DMS53 (cell line): ENCODE measurements at places on chromosomes 16 and 17.

DNA sequence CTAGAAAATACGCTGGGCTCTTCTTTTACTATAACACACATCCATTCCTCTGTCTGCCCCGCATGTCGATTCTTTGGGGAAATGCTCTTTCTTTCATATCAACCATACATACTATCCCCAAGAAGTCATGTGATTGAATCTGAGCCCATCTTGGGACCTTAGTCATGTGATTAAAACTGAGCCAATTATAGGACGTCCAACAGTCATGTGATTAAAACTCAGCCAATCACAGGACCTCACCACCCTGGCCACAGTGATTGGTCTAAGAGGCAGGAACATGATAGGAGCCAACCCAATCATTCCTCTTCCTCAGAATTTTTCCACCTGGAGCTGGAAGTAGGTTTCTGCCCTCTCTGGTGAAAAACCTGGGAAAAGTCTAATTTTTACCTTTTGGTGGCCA is 78.8 kb downstream of the TMEM114 start:
- DNase-seq = no peak

GRCh38 chr17:64459284-64459747 is 10.4 kb downstream of the MILR1 start:
- DNase-seq = peak; percentile 4

DNA sequence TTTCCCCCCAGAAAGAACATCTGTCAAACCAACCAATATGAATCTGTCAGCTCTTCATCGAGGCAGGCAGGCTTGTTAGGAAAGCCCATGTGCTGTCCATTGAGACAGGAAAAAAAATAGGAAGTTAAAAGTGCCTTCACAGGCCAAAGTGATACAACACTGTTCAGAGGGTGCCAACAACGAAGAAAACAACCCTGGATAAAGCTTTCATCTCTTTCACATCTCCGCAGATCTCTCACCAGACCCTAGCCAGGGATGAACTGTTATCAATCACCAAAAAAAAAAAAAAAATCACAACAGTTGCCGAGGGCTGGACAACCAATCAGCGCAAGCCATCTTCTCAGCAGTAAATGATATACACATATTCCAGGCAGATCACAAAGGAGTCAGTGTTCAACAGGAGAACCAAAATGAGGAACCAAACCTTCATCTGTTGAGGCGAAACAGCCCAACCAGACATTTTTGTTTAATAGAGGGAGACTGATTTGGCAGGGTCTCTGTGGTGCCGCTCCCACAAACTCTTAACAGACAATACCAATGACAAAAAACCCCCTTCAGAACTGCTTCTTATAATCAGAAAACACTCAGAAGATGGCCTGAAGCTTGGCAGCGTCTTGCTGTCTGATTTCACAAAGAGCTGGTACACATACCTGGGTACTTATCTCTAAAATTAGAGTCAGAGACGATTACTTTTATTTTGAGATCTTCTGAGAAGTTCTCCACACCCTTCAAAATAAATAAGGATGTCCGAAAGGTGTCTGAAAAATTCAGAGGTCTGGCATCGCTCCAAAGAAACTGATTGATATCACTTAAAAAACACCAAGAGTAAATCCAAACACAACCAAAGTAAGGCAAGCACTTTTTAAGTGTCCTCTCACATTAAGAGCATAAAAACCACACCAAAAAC is 1.8 kb downstream of the MAP3K14 start:
- DNase-seq = no peak

- DNase-seq = no peak
These were observed 6.3 kb downstream of the TBX2 start for GRCh38 chr17:61405686-61406536.

GRCh38 chr17:5526821-5527598 is 40.6 kb downstream of the MIS12 start:
- peak; percentile 86 for DNase-seq
